ENCODE measurements at places on chromosomes 4 and X.

- DNase-seq, result no peak
Observed at GRCh38 chrX:65697211-65697641, 29.8 kb downstream of the MSN start.

- DNase-seq, result no peak
Observed at GRCh38 chrX:119094819-119095218, 22.0 kb downstream of the CT47C1 start.

GRCh38 chrX:140425712-140426395 is 79.0 kb downstream of the SOX3 start:
- no peak for DNase-seq

DNA sequence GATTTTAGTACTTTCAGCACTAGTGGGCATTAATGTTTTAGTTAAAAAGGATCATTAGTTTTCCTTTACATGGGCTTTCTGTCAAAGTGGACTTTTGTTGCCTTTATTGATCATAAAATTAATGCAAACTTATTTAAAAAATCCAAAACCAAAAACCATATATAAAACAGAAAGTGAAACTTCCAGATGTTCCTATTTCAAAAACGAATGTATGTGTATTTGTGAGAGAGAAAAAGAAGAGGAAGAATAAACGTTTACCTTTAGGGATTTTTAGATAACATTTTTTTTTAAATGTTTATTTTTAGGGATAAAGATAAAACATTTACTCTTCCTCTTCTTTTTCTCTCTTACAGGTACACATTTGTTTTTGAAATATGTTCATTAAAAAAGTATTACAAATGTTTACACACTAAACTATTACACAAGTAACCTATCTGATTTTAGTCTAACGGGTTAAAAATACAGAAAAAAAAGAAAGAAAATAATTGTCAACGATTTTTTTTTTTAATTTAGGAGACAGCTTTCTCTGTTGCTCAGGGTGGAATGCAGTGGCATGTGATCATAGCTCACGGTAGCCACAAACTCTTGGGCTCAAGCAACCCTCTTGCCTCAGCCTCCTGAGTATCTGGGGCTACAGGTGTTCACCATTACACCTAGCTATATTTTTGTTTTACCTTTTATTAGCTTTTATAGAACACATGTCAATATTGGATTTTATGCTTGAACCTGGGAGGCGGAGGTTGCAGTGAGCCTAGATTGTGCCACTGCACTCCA is 16.8 kb upstream of the COX18 start:
- no peak for DNase-seq

GRCh38 chrX:134764202-134764785 is 106.0 kb upstream of the PLAC1 start:
- peak; percentile 57 for DNase-seq

- no peak for DNase-seq
Observed at GRCh38 chr4:147808447-147808846, 76.6 kb downstream of the ARHGAP10 start.

- peak; percentile 75 for DNase-seq
Observed at GRCh38 chr4:77203380-77204197, 46.6 kb downstream of the CCNG2 start.

Measured in HCT116 (cell line).